ENCODE measurements at places on chromosomes 7 and 10.
A peak's percentile ranks its signal among the peaks of the same experiment; 100 is the strongest.

- DNase-seq = no peak
These were observed 2.3 kb upstream of the HOXA13 start for GRCh38 chr7:27202018-27202861.

GRCh38 chr10:102627736-102628293, 16.5 kb upstream of the TRIM8 start:
- DNase-seq = no peak

DNA sequence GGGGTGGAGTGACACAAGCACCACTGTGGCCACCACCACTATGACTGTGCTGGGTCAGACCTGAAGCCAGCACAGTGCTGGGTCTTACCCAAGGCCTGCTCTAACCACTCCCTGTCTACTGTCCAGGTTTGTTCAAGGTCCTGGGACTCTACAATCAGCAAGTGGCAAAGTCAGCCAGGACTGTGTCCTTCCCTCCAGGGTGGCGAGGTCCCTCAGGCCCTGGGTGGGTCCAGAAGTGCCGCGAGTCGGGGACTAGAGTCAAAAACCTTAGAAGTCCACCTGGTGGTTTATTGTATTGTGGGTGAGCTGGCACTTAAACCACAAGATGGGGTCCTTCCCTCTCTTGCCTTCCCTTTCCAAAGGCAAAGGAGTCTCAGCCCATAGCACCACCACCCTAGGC, 30.8 kb upstream of the AGR3 start:
- DNase-seq = no peak

- no peak for DNase-seq
These were observed 77.7 kb downstream of the WDFY4 start for GRCh38 chr10:48762064-48763042.

- no peak for DNase-seq
These were observed 655.5 kb upstream of the MGMT start for GRCh38 chr10:128811511-128811910.

DNA sequence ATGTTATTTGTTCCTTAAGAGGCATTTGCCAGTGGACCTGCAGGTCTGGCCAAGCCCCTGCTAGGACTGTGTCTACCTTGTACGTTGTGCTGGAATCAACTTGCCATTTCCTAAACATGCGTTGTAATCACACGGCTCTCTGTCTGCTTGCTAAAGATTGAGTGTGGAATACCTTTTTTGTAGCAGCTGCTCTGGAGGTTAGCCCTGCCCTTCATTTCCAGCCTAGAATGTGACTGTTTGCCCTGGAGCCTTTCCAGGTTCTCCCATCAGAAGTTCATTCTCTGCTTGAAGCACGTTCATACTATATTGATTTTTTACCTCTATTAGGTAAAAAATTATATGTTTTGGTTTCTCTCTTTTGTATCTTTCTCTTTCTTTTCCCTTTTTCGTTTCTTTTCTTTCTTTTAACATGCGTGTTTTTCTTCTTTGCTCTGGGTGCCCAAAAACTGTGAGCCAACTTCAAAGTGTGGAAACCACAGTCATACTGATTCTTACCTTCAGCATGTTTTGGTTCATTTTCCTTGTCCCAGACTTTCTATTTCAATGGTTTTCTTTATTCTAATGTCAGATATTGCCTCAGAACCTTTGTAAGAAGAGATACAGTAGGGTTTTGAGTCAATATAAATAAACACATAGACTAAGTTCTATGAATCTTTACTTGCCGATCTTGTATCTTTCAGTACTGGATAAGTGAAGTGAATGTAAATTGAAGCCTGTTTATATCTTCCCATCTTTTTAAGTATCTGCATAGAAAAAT, 111.9 kb upstream of the RPA3 start:
- DNase-seq = no peak

DNA sequence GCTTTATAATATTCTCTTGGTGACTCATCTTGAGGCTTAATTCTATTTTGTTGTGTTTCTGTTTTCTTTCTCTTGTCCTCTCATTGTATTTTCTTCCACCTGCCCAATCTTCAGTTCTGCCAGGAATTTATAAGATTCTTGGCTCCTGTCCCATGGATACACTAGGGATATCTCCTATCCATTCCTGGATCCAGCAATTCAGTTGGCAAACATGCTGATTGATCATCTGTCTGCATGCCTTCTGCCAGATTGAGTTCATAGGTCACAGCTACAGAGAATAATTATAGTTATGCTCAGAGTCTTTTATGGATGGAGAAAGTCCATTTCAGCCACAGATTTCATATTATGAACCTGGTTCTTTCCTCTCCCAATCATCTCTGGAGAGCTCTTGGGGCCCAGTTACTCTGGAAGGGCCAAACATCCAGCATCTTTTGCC, 140.4 kb upstream of the MAGI2 start:
- DNase-seq = no peak

- no peak for DNase-seq
These were observed 704.9 kb upstream of the LRRN3 start for GRCh38 chr7:110386006-110386405.

DNA sequence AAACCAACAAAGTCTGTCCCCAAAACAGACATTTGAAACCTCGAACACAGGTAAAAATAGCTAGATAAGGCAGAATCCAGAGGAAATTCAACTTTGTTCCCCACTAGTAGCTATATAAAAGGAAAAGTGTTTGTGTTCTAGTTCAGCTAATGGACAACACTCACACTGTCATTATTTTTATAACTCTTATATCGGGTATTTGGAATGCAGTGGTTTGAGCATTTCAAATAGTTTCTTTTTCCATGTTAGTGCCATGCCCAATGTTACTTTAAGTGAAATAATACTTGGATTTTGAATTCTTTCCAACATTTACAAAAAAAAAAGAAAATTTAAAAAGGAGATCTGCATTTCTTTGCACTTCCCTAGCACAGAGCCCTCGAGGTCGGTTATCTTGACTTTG, 213.6 kb downstream of the DOCK4 start:
- DNase-seq = no peak

- no peak for DNase-seq
These were observed 18.9 kb upstream of the NRBF2 start for GRCh38 chr10:63114031-63114814.

GRCh38 chr7:43481902-43482678, 100.8 kb upstream of the STK17A start:
- no peak for DNase-seq

DNA sequence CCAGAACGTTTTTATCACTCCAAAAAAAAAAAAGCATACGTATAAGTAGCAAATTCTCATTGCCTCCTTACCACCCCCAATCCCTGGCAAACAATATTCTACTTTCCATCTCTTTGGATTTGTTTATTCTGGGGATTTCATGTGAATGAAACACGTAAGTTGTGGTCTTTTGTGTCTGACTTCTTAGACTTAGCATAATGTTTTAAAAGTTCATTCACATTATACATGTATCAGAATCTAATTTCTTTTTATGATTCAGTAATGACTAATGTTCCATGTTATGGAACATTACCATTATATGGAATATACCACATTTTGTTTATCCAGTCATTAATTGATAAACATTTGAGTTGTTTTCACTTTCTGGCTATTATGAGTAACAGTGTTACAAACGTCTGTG, 12.5 kb upstream of the KLHL7 start:
- DNase-seq = no peak

DNA sequence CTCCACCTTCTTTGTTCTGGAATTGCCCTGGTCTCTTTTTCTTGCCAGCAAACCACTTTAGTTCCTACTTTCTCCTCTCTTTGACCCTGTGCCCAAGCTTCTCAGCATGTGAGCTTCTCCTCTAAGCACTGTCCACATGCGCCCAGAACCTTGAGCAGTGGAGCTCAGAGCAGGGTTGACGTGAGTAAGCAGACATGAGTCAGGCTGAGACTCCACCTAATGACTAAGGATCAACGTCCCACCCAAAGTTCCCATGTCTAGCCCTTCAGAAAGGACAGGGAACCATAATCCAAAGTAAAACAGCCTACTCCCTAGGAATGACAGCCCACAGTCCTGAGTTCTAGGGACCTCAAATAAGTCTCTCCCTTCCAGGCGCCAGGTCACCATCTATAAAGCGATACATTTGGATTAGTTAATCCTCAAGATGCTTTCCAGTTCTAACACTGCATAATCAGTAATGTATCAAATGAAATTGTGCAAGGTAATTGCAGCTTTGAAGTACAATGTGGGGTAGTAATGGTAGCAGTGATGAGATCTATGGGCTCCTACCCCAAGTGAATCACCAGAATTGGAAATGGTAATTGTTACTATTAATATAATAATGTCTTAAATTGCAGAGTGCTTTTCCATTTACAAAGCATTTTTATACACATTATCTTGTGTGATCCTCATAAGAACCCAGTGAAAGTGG, 44.5 kb downstream of the KCNMA1 start:
- no peak for DNase-seq

GRCh38 chr7:91347290-91347689, 83.1 kb downstream of the FZD1 start:
- no peak for DNase-seq

GRCh38 chr7:35465791-35466336, 212.0 kb upstream of the TBX20 start:
- DNase-seq = no peak

DNA sequence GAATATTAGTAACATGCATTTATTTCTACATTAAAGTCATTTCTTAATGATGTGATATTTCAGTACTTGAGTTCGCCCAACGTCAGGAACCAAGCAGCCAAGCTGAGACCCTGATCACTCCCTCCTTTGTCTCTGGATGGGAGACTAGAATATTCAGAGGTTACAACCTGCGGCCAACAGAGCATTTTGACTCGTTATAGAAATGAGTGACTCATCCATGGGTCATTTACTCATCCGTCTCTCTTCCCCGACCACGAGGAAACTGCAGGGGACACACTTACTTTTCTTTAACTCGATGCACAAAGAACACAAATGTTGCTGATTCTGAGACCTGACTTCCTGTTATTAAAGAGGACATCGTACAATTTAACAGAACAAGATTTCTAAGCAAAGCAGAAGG, 343.3 kb downstream of the FRMD4A start:
- DNase-seq = peak; percentile 61

- no peak for DNase-seq
These were observed 72.0 kb downstream of the GFRA1 start for GRCh38 chr10:116201011-116201410.

- DNase-seq = no peak
These were observed 394.0 kb downstream of the THSD7A start for GRCh38 chr7:11437994-11438393.

- DNase-seq = no peak
These were observed 18.0 kb upstream of the XPNPEP1 start for GRCh38 chr10:109941236-109941862.

- DNase-seq = no peak
These were observed 48.4 kb upstream of the GTF2IRD1 start for GRCh38 chr7:74405191-74405898.

DNA sequence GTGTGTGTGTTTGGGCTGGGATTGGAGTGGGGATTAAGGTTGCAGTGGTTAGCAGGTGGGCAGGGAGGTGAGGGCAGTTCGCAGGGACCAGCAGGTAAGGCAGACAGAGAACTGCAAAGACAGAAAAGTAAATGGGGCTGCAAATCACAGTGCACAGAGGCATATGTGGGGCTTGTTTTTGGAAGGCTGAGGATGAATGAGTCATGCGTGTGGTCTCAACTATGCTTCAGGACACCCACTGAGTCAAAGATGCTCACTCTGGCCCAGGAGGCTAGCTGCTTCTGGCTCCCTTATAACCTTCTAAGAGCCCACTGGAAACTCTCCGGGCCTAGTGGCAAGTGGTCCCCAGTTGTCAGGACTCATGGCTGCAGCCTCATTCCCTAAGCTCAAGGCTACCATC, 118.2 kb downstream of the ZNF248 start:
- no peak for DNase-seq

- no peak for DNase-seq
These were observed 359.4 kb downstream of the GALNT17 start for GRCh38 chr7:71491336-71491735.

- no peak for DNase-seq
These were observed 36.4 kb upstream of the FIGNL1 start for GRCh38 chr7:50486512-50486911.

DNA sequence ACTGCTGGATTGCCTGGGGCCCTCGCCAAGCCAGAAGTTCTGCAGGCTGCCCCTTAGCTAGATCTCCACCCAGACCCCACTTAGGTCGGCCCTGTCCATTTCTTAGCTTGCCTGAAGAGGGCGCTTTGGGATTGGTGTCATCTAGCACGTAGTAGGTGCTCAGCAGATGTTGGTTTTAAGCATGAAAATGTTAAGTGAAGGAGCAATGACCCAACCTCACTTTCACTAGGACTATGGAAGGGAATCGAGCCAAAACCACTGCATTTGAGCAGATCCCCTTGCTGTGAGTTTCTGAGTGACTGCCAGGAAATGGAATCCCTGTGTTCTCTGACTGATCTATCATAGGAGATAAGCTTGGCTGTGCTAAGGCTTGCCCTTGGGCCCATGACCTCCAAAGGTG, 131.7 kb upstream of the EEPD1 start:
- DNase-seq = peak; percentile 19

DNA sequence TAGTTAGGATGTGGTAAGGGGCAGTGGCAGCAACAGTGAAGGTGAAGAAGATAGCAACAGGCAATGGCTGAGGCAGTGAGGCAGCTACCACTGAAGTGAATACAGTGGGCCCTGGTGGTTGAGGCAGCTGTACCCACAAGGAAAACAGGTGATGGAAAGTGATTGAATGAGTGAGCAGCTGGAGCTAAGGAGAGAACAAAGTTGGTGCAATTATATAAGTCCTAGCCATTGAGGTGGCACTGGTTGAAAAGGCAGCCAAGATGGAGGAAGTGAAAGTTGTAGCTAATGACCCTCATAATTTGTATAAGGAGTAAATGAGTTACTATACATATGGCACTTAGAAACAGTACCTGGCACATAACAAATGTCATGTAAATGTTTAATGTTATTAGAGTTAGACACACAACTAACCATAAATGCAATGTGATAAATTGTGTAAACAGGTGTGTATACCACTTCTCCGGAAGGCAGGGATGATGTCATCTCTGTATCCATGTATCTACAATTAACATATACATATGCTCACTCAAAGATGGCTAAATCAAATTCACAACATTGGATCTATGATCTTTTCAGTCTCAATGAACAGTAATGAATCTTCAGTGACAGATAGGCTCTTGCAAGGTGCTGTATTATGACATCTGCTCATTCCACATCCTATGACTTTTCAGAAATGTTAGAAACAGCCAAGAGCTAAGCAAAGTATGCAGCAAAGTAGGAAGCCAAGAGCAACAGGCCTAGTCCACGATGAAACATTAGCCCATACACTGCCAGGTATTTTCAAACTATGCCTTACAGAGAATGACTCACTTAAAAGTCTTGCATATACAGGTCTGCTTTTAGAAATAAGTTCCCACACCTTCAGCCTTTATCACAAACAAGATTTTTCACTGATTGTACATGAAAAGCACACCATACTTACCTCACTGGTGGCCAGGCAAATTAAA, 10.7 kb downstream of the XPNPEP1 start:
- peak; percentile 50 for DNase-seq
